HCEC 1CT (cell line): ENCODE measurements at places on chromosomes 1 and 21.

- no peak for DNase-seq
These were observed 40.2 kb upstream of the MPZL1 start for GRCh38 chr1:167681451-167682098.

DNA sequence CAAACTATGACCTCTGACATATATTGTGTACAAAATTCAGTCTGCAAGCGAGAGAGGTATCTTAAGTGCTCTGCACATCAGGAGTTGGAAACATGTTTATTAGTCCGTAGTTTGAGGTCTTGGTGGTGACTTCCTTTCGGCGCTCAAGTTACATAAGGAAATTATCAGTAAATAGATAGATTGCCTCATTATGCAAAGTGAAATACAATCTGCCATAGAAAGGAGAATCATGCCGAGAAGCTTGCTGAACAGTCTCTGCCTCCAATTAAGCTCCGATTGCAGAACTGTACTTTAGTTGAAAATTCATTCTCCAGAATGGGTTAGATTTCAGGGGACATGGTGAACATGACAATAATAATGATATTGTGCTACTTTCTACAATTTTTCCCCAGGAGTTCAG, 271.8 kb downstream of the BRINP2 start:
- DNase-seq, result no peak

DNA sequence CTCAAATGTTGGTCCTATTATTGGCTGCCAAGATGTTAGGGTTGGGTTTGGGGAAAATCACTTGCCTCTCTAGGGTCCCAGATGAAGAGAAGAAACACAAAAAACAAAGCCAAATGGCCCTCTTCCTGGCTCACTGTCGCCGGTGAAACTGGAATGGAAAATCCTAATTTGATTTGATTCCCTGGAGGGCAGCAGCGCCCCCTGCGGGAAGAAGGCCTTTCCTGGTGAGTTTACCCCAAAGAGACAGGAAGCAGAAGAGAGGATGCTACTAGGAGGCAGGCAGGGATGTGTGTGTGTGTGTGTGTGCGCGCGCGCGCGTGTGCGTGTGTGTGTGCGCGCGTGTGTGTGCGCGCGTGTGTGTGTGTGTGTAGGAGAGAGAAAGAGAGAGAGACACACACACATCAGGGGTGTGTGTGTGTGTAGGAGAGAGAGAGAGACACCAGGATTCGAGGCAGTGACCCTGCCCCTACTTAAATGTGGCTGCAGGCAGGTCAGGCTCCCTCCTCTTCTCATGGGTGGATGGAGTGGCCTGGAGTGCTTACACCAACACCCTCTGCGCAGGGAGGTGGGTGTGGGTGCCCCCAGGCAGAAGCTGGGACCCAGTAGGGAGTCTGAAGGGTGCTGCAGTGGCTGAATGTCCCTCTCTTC, 3.1 kb upstream of the SELENON start:
- DNase-seq, result peak; percentile 55

GRCh38 chr1:180219776-180220175, 10.3 kb upstream of the LHX4 start:
- DNase-seq, result no peak

DNA sequence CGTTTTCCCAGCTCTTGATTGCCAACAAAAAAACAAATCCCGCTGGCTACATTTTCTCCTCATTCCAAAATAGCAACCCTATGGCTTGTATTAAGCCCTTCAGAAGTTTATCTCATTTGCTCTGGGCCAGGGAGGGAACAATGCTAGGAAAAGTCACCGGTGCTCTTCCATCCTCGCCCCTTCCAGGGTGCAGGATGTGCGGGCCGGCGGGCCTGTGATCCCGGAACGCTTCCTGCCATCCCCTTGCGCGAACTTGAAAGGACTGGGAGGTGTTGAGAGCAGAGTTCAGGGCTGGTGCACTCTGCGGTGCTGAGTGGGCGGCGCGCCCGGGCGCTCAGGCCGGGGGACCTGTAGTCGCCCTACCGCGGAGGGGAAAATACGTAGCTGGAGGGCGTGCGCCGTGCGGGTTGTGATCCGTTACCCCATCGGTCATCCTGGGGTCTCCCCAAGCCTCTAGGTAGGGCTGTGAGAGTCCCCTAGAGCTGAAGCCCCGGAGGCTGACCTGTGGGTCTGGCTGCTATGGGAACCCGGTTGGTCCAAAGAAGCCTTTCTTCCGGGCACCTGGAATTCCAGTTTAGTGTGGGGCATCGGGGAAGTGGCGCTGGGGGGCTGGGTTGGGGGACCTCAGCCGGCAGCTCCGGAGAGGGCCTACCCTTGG, 13.1 kb downstream of the NR5A2 start:
- no peak for DNase-seq

GRCh38 chr21:44897326-44898010, 23.2 kb downstream of the ITGB2 start:
- DNase-seq, result no peak

DNA sequence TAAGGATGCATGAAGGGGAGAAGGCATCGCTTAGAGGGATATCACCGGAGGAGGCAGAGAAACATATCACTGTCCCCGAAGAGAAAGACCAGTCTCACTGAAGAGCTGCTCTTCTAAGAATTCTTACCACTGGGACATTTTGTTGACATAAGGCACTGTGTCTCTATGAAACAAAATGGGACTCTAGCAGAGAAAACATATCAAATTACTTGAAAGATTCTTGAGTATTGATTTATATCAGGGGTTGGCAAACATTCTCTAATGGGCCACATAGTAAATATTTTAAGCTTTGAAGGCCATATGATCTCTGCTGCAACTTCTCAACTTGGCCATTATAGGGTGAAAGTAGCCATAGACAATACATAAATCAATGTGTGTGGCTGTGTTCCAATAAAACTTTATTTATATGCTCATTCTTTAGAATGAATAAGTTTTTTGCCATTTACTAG, 41.0 kb upstream of the GREM2 start:
- DNase-seq, result no peak

GRCh38 chr1:161374373-161374772, 6.7 kb upstream of the CFAP126 start:
- peak; percentile 3 for DNase-seq

- DNase-seq, result no peak
These were observed 3.5 kb upstream of the TSPEAR start for GRCh38 chr21:44714905-44715304.

DNA sequence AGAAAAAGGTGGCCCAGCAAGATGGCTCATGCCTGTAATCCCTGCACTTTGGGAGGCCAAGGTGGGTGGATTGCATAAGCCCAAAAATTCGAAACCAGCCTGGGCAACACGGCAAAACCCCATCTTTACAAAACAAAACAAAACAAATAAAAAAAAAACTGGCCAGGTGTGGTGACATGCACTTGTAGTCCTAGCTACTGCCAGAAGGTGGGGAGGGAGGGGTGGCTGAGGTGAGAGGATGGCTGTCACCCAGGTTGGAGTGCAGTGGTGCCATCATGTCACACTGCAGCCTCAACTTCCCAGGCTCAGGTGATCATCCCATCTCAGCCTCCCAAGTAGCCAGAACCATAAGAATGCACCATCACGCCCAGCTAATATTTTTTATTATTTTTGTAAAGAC, 22.8 kb downstream of the RERE start:
- no peak for DNase-seq

GRCh38 chr1:53133261-53134041, 9.0 kb downstream of the SLC1A7 start:
- DNase-seq, result no peak

DNA sequence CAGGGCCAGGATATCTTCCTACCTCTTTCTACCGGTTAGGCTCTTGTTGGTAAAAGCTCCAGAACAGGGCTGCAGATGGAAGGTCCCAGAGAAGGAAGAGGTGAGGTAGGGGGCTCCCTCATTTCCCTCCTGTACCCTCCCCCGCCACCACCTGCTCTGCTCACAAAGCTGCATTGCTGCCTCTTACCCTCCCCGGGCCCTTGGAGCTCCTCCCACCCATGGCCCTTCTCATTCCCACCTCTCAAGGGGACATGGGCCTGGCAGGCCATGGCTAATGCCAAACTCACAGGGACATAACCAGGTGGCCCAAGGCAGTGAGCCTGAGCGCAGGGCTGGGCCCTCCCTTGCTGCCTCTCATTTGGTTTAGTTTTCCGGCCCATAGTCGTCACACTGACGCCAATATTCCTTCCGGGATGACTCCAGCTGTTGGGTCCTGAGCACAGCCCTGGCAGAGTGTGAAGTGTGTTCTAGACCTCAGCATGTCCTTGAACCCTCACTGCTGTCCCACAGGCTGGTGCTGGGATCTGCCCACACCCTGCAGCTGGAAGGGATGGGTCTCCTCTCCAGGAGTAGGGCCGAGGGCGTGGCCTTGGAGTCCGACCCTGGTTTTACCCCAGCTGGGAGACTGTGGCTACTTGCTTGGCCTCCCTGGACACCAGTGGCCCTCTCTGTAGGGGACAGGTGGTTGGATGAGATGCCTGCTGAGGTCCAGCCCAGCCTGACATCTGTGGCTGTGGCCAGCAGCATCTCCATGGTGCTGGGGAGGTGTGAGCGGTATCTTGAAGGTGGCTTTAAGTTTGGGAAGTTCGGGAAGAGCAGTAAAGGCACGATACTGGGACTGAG, 104.6 kb downstream of the ARHGEF10L start:
- no peak for DNase-seq

- DNase-seq, result no peak
These were observed 9.6 kb upstream of the PTPRF start for GRCh38 chr1:43521078-43521477.

- DNase-seq, result no peak
These were observed 4.9 kb upstream of the LINGO4 start for GRCh38 chr1:151809985-151810556.
